T47D (cell line): ENCODE measurements at places on chromosomes 5 and 9.

- no peak for DNase-seq
These were observed 82.6 kb downstream of the PRELID2 start for GRCh38 chr5:145752534-145752933.

- DNase-seq = no peak
These were observed 545 bp downstream of the HMGCS1 start for GRCh38 chr5:43312699-43313034.

DNA sequence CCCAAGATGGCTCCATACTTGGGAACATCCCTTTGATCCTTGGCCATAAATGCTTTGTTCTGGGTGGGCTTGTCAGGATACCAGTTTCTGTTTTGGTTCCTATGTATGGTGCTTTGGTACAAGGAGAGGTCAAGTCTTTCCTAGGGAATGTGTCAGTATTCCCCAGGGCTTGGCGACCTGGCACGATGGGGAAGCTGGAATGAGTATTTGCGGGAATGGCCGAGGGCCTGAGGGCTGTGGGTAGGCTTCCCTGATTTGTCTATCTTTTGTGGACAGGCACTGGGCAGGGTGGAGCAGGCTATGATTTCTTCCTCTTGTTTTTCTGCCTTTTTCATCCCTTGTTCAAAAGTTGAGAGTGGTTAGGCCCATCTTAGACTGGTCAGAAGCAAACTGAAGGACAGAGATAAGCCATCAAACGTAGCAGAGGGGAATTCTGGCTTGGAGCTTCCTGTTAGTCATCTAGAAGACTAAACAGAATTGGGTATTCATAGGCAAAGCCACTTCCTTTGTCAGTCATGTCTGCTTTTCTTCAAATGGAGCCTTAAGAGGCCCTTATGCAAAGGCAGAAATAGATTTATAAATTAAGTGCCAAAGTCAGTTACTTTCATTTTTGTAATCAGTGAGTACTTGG is 13.7 kb downstream of the DOCK2 start:
- no peak for DNase-seq

- peak; percentile 24 for DNase-seq
These were observed 101.7 kb upstream of the PITX1 start for GRCh38 chr5:135135530-135136226.

DNA sequence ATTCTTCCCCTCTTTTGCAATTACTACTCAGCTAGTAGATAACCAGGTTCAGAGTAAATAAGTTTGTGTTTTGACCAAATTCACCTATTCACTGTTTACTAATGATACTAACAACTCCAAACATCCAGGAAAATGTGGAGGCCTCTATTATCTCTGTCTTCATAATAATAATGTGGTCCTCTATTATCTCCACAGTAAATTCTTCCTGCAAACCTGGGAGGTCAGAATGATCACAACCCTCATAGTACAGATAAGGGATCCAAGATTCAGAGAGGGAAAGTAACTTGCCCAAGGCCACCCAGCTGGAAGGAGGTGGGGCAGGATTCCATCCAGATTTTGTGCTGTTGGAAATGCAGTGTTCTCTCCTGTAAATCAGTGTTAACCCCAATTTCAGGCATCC is 9.6 kb upstream of the MSX2 start:
- DNase-seq = no peak
